ENCODE measurements at places on chromosomes 11 and 22.

DNA sequence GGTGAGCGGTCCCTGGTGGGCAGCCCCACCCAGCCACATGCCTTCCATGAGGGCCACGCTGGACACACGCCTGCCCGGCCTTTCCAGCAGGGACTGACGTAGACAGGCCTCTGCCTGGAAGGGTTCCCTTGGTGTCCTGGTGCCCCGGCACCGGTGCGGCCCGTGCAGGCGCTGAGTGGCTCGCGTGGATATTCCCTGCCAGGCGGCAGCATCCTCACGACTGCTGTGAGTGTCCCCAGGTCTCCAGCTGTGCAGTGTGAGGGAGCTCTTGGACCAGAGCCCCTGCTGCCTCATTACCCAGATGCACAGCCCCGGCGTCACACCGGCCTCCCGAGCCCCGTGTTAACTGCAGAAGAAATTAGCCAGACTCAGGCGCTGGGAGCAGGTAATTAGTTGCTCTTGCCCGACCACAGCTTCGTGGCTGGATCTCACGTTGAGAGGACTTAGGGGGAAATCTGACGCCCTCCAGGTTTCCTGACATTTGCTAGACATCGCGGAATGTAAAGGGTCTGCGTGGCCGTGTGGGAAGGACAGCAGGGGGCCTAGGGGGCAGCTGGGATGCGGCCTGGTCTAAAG is 1196.3 kb downstream of the BRD1 start:
- DNase-seq, result no peak

GRCh38 chr11:133078591-133079404 is 453.5 kb downstream of the OPCML start:
- DNase-seq, result peak; percentile 31

DNA sequence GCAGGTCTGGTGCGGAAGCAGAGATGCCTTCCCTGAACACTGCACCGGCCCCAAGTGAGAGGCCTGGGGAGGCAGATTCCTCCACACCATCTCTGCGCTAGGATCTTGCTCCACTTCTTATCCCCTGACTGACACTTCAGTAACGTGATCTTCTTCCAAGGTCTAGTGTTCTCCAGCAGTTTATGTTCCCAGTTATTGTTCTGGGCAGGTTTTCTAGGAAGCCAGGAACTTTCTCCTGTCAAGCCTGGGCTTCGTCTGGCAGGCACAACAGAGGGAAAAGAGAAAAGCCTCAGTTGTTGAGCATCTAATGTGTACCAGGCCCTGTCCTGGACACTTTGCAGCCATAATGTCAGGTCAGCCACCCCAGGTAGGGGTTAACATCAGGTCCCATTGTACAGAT is 10.5 kb downstream of the CD82 start:
- no peak for DNase-seq

GRCh38 chr11:6333095-6333494 is 12.8 kb upstream of the CAVIN3 start:
- DNase-seq, result no peak

GRCh38 chr22:31768422-31769059 is 14.7 kb downstream of the DEPDC5 start:
- DNase-seq, result no peak

- DNase-seq, result no peak
These were observed 21.1 kb upstream of the TMPRSS13 start for GRCh38 chr11:117950301-117950700.

- no peak for DNase-seq
These were observed 34.5 kb upstream of the PARVG start for GRCh38 chr22:44146088-44146861.

GRCh38 chr11:85170184-85170583 is 457.0 kb downstream of the DLG2 start:
- DNase-seq, result no peak

DNA sequence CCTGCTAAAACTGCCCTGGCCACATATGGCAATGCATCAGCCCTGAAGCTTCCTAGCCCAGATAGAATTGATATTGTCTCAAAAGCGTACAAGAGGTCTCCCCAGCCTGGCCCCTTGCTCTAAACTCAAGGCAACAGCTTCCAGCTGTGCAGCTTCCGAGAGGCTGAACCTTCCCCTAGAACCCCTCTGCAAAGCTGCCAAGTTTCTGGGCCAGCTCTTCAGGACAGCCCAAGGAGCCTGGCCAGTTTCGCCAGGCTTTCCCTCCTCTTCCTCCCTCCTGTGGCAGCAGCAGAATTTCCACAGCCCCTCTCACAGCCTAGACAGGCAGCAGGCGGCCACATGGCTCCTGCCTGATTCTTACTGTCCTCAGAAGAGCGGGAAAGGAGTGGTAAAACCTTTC is 34.5 kb downstream of the NUMA1 start:
- no peak for DNase-seq

- no peak for DNase-seq
These were observed 3.6 kb downstream of the ARHGAP8 start for GRCh38 chr22:44755956-44756361.

- no peak for DNase-seq
These were observed 380.8 kb upstream of the CADM1 start for GRCh38 chr11:115884800-115885534.

- no peak for DNase-seq
These were observed 63.5 kb downstream of the ENDOD1 start for GRCh38 chr11:95152876-95153856.

DNA sequence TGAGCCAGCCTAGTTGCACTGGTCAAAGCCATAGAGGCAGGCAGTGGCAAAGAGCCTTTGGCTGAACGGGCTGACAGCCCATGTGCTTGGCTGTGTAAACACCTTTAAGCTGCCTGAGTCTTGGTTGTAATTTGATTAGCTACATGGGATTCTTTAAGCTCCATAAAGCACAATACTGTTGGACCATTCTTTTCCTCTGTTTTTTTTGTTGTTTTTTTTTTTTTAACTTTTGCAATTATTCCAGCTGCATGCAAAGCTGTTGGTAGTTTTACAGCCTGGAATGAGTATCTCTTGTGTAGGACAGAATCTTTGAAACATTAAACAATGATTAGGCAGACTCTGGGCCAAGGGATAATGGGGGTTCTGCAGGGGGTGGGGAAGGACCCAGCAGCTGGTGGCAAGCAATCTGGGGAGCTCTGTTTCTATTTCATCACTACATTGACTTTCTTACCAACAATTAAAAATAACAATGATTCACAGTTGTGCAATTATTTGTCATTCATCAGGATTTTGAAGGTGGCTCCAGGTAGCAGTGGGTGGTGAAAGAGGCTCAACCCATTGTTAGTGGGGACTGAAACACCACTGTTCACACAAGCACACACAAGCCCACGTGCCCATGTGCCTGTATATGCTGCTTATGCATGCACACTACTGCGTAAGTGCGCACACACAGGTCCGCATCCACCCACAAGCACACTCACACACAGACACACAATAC is 69.5 kb upstream of the CSNK2A3 start:
- no peak for DNase-seq

- DNase-seq, result no peak
These were observed 42.4 kb downstream of the ZBTB44 start for GRCh38 chr11:130272336-130272735.

DNA sequence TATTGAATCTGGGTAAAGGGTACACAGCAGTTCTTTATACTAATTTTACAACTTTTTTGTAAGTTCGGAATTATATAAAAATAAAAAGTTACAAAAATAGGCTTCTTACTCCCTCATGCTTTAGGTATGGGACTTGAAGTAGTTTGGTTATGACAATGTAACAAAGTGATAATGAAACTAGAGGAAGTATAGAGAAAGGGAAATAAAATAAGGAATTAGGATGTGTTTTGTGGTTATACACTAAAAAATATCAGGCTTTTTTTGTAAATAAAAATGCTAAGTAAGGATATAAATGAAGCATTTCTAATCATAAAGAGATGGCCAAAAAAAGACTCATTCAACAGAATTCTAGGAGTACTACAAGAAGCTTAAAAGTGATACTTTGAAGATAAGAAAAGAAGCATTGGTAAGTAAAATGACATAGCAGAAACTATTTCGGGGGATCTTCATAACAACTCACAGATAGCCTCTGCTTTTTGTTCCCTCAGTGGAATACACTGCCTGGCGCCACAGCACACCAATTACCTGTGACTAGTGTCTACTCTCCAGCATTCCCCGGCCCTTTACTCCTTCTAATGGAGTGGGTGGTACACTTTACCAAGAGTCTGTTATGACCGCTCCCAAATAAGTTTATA is 322.7 kb upstream of the PITPNB start:
- DNase-seq, result no peak

DNA sequence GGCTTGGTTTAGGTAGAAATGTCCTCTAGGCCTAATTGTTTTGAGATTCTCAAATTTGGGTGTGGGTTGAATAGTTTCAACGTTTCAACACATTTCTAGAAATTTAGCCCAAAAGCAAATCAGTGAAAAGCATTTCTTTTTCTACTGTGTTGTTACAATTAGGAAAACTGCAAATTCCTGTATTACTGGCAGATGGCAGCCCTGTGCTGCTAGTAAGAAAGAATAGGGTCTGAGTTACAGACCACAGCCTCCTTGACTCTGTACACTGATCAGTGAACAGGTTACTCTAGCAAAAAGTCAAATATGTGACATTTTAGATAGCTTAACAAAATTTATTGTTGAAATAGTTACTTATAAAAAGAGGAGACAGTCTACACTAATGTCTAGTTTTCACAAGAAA is 703.0 kb downstream of the JRKL start:
- DNase-seq, result no peak

DNA sequence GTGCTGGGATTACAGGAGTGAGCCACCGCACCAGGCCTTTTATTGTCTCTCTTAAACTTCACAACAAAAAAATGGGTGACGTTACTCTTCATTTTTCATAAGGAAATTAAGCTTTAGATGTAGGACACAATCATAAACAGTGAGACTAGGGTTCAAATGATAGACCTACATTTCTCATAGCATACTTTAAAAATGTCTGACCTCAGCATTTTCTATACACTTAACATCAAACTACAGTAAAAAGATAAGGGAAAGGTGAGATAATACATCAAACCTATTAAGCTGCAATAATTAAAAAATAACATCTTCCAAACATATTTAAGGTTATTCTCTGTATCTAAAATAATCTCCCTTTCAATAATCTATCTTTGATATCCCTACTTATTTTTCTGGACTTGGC is 914.2 kb downstream of the FAM181B start:
- DNase-seq, result no peak

- no peak for DNase-seq
These were observed 21.0 kb downstream of the OR5AS1 start for GRCh38 chr11:56048480-56048879.

DNA sequence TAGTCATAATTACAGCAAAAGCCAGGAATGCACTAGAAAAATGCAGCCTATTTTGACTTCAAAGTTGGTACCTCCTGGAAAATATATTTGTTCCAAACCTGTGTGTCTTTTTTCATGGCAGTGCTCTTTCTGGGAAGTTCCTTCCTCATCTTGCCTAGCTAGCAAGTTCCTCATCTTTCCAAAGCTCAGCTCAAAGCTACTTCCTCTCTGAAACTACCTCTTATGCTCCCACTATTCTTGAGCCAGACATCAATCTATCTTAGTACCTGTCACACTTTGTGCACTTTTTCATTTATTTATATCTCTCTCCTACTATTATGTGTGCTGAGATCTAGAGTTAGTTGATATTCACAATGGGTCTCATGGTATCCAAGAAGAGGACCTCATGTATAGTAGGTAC is 191.6 kb upstream of the CCDC90B start:
- DNase-seq, result no peak

DNA sequence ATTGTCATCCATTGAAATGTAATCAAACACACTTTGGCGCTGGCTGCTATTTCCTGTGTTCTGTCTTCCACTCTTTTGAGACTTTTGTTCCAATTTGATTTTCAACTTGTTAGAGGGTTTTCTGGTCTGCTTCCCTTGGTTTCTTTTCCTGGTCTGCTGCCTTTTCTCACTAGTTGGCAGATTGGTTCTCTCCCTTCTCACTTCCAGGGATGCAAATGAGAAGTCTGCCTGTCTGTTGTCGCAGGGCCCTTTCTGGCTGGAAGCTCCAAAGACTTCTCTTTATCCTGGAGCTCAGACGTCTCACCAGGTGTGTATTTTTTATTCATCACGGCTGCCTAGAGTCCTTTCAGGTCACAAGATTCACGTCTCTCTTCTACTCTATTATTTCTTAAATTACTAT is 84.0 kb downstream of the RPS6KA4 start:
- DNase-seq, result no peak

DNA sequence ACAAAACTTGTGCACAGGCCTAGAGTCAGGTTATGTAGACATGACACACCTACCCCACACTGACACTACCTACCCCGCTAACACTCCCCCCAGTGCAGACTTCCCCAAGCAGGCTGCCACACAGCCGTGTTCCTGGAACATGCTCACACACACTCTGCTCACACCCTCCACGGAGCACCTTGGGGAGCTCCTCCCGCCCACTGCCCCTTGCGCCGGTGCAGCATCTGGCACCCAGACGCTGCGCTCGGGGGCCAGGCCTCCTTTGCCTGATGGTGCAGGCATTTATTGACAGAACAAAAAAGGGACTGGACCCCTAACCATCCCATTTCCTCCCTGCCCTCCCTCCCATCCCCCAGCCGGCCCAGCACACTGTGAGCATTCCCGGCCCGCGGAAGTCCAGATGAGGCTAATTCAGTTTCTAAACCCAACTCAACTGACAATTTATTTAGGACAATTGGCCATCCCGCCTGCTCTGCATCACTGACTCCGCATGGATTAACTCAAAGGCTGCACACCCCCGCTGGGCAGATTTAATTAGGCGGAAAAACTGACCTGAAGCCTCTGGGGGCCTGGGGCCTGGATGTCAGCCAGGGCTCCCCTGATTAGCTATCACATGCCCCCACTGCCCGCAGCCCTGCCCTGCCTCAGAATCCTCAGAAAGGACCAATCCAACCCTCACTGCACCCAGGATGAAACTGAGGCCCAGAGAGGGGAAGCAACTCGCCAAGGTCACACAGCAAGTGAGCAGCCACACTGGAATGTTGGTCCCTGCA is 30.1 kb downstream of the KCNC1 start:
- no peak for DNase-seq

- DNase-seq, result peak; percentile 13
These were observed 115.4 kb downstream of the BRD1 start for GRCh38 chr22:49712195-49712791.

- DNase-seq, result no peak
These were observed 18.5 kb upstream of the MPZL2 start for GRCh38 chr11:118282606-118283005.

- DNase-seq, result no peak
These were observed 63.0 kb upstream of the MYEOV start for GRCh38 chr11:69230856-69231425.

GRCh38 chr11:129530154-129530895 is 154.7 kb downstream of the BARX2 start:
- no peak for DNase-seq

- DNase-seq, result peak; percentile 69
These were observed at the start of gene MMP10 for GRCh38 chr11:102780491-102780918. TSS of gene MMP10 (minus strand) at chr11:102780628. CDS start at chr11:102780591, 37 bp downstream.

DNA sequence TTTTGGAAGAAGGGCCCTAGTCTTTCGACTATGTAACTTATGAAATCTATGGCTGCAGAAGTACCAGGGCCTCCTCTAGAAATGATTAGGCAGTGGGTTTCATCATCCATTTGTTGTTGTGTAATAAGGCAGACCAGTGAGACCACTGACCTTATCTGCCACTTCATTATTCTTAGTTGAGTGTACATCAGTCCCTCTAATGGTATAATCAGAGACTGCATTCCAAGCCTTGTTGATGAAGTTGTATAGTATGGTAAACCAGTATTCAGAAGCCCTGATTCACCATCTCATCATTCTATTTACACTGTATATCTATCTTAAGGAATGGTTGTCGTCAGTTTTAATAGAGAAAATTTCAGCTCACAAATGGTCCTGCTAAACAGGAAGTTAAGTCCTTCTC is 32.2 kb upstream of the GRIA4 start:
- DNase-seq, result peak; percentile 34

Measured in fibroblast of pulmonary artery (primary cell).